ENCODE measurements at places on chromosomes 7 and 10. TPM values are rescaled to one million over a fixed set of nuclear protein-coding genes. Genes with fewer than 3 reads are reported as not detected.

- DNase-seq: no peak
Observed at GRCh38 chr7:52260046-52260665, 775.3 kb upstream of the POM121L12 start.

GRCh38 chr7:117217106-117218035, 105.5 kb downstream of the WNT2 start:
- DNase-seq: peak; percentile 95

- peak; percentile 3 for DNase-seq
Observed at GRCh38 chr7:149257146-149257545, 4.8 kb upstream of the ZNF783 start.

- no peak for DNase-seq
Observed at GRCh38 chr10:60921633-60922032, 22.4 kb downstream of the RHOBTB1 start.

DNA sequence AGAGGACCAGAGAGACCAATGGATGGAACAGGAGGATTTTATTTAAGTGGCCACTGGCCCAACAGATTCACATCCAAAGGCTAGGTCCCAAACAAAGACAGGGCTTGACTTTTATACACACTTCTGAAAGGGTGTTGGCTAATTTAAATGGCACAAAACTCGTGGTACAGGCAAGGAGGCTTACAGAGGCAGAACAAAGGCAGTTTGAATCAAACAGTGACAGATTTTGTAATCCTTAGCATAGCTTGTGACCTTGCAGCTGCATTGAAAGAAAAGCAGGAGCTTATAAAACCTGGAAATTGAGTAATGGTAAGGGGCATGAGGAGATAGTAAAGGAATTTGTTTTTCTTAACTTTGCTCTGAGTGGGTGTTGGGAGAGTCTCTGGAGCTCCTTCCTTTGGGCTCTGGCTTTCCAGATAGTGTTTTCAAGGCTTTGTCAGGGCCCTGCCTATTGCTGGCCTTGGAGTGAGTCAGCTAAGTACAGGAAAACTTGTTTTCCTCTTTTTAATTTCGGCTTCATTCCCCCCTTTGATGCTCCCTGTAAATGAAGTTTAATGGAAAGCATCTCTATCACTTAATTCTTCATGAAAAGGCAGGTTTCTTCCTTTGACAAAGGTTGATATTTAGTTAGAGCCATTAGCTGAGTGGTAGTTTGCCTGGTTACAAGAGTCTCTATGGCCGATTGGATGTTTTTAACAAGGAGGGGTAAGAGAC, 96.9 kb downstream of the TRIM24 start:
- peak; percentile 25 for DNase-seq

- peak; percentile 100 for DNase-seq
Observed at GRCh38 chr7:94183289-94183749, 179.2 kb upstream of the BET1 start.

GRCh38 chr7:22731766-22732165, 4.8 kb downstream of the IL6 start:
- DNase-seq: no peak

DNA sequence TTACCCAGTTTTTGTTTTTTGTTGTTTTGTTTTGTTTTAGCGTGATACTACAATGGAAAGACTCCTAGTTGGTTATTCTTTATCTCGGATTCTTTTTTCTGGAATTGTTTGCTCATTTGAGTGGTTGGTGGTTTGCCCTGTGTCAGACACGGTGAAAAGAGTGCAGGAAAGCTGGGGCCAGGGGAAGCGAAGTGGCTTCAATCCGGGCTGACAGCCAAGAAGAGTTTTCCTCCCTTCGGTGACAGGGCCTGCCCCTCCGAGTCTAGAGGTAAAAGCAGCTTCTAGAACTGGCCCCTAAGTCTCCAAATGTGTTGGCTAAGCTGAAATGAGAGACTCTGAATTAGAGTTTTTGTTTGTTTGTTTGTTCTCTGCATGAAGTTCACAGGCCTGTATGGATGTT, 5.7 kb upstream of the AP5Z1 start:
- DNase-seq: peak; percentile 21

DNA sequence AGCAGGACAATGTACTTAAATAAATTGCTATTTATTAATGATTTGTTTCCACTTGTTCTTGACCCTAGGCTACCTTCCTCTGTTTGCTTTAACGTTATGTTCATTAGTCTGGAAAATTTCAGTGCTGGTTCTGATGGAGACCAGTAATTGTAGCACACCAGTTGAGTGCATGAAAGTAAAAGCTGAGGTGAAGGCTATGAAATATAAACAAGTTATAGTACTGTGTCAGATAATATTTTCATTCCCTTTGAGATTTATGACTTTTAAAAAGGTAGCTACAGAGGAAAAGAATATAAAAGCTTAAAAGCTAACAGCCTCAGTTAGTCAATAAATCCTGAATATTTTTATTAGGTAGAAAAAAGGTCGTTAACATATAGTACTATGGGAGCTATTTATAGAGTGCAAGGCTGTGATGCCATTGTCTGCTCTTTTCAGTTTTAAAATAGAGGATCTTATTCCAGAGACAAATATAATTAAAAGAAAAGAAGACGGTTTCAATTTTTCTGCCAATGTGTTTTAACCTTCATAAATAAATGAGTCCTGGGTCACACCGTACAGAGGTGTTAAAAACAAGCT, 351.8 kb upstream of the ETV1 start:
- no peak for DNase-seq

The TSPAN12 gene
- total RNA-seq: 4.7 TPM

The DGKI gene
- 11.3 TPM for total RNA-seq

Data from fibroblast of villous mesenchyme (primary cell).